H1 (cell line): ENCODE measurements at places on chromosomes 12 and 14. TPM values are rescaled to one million over a fixed set of nuclear protein-coding genes. Genes with fewer than 3 reads are reported as not detected.

The BCL11B gene
- total RNA-seq = 5.9 TPM in 2 replicates

The OLR1 gene
- total RNA-seq = not detected in 2 replicates

GRCh38 chr14:77377502-77377844 lies 294 bp downstream of the SAMD15 start:
- no peaks in the 10 kb centered on the region for H3K27me3 ChIP-seq
- DNase-seq = no peak
- H3K4me3 ChIP-seq = peak overlapping the region; percentile 92
- no peaks in the 10 kb centered on the region for H3K4me1 ChIP-seq
- no peaks in the 10 kb centered on the region for H3K36me3 ChIP-seq

- no peaks in the 10 kb centered on the region for H3K27me3 ChIP-seq
- no peak overlapping the region for H3K27ac ChIP-seq
- DNase-seq = no peak
- peaks cover 2% of the 10 kb centered on the region; the same call in 1 of the 2 replicates for H3K4me1 ChIP-seq
These were observed 48.4 kb downstream of the C12orf75 start for GRCh38 chr12:105378911-105379310.

DNA sequence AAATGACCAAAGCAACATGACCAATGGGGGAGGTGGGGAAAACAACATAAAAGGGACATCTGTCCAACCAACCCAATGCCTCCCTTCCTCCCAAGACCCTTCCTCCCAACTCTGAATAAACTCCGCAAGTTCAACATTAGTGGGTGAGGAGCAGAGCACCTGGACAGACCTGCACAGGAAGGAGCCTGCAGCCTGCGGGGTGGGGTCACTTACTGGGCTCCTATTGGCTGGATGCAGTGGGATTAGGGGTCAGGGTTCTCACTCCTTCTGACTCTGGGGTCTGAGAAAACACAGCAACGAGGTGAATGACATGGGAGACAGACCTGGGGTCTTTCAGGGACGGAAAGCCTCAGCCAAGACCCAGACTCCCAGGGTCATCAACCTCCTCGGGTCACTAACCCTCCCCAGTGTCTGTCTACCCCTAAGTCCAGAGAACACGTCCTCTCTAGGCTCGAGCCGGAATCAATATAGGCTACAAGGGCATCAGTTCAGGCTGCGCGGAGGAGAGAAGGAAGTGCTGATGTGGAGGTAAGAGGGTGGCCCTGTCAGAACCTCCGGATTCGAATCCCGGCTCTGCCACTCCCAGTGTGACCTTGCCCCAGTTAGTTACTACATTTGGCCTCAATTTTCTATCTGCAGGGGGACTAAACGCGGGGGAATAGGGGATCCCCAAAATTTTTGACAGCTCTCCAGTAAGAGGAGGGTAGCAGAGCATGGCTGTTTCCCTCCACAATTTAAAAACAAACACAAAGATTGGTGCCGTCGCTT lies 860 bp downstream of the NDRG2 start:
- peaks cover 25% of the 10 kb centered on the region for H3K27me3 ChIP-seq
- peaks cover 2% of the 10 kb centered on the region; the same call in 1 of the 2 replicates for H3K36me3 ChIP-seq
- H3K4me1 ChIP-seq = peaks cover 4% of the 10 kb centered on the region
- no peak overlapping the region for H3K27ac ChIP-seq
